ENCODE measurements at places on chromosomes 12 and 14.
A peak's percentile ranks its signal among the peaks of the same experiment; 100 is the strongest.

GRCh38 chr14:102390064-102390855 lies 27.5 kb downstream of the TECPR2 start:
- no peak for DNase-seq

DNA sequence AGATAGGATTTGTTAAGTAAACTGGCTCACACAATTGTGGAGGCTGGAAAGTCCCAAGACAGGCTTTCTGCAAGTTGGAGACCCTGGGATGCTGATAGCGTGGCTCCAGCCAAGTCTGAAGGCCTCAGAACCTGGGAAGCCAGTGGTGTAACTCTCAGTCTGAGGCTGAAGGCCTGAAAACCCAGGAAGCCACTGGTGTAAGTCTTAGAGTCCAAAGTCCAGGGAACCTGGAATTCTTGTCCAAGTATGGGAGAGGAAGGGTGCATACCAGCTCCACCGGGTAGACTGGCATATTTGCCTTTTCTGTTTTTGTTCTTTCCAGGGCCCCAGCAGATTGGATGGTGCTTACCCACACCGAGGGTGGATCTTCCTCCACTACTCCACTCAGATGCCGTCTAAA lies 18.1 kb downstream of the GMFB start:
- DNase-seq, result no peak

DNA sequence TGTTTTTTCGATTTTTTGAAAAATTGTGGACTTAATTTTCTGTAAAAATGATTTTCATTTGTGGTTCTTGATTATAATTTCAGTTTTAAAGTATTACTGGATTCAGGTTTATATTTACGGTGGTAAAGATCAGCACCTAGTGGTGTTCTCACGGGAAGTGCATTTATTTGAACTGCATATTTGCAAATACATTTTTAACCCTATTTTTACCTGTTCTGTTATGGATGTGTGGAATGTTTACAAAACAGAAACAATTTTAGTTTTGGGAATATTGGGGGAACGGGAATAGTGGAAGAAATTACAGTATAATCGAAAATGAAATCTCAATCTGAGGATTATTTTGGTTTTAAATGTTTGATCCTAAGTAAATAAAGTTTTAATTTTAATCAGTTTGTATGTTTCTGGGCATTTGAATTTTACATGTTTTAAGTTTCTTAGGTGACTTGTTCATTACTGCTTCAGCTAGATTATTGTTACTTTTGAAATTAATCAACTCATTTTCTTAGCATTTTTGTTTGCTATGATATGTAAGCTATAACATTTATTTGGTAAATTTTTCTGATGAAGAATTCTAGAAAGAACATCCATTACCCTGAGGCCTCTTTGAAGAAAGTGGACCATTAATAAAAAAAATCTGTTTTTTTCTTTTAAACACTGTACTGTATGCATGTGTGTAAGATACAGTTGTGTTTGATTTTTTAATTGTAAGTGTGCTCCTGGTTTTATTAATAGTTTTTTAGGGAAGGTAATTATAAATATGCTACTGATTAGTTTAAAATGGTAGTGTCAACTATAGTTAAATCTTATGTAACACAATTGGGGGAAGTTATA lies 942 bp downstream of the ATF7IP start:
- peak; percentile 16 for DNase-seq

DNA sequence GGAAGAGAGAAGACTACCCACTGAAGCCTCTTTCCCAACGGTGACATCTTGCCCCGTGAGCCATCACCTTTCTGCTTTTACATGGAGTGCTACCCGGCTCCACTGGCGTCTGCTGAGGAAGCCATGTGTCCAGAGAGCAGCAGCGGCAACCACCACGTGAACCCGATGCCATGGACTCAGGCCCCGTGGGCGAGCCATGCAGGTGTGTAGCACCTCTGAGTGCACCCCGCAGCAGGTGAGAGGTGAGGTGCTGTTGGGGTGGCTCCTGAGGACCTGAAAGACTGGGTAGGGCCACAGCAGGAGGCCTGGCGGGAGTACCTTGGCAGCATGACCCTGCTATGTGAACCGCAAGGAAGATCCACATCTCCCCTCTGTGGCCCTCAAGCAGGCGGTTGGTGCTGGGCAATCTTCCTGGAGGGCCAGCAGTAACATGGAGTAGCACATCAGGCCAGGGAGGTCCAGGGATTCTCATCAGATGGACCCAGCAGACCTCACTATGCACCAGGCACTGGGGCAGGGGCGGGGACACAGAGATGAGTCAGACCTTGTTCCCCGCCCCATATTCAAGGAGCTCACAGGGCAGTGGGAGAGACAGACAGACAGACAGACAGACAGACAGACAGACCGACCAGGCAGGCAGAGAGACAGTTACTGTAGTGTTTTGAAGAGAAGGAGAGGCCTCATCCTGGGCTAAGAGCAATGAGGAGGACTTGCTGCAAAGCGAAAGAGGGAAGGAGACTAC lies 129.6 kb downstream of the PAPOLA start:
- DNase-seq, result no peak

GRCh38 chr12:112325622-112326207 lies 56.5 kb downstream of the HECTD4 start:
- DNase-seq, result no peak

DNA sequence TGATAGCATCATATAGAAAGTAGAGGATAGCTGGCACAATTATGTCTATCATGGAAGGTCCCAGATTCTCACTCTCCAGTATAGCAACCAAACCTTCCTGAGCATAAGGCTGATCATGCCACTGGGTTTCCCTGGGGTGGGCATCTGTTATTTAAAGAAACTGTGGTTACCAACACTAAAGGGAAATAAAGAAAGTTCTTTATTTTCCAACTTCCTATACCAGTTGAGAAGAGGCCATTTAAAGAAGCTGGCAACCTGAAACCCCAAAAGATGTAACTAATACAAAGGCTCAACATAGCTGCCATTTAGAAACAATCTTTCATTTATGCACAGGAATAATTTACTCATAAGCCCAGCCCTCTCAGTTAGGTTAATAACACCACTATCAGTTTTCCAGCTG lies 3.1 kb downstream of the BCAT1 start:
- DNase-seq, result no peak

GRCh38 chr14:84254290-84254689 lies 1275.7 kb upstream of the FLRT2 start:
- no peak for DNase-seq

- no peak for DNase-seq
These were observed 121.5 kb downstream of the STXBP6 start for GRCh38 chr14:24928386-24928900.

DNA sequence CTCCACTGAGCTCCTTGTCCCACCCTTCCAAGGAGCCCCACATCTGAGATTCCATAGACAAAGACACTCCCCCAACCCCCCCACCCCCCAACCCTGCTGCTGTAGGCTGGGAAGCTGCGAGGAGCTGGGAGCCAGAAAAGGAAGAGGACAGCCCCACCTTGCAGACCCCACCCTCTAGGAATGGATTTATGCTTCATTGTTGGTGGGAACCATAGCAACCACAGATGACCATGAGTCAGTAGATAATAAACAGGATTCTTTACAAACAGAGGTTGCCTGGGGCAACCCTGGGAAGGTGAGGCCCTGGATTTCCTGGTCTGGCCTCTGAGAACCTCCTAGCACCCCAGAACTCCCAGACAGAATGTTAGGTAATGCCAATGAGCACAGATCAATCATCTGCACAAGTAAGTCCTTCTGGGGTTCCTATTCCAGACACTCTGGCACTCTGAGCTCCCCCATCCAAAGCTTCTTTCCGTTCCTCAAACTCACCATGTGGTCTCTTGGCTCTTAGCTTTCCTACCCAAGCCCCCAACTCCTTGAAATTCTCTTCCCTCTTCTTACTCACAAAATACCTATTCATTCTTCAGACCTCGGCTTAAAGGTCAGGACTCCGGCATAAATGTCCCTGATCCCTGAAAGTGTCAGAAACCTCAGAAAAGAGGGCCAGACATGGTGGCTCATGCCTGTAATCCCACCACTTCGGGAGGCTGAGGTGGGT lies 15.2 kb upstream of the PLEKHG6 start:
- DNase-seq, result no peak

DNA sequence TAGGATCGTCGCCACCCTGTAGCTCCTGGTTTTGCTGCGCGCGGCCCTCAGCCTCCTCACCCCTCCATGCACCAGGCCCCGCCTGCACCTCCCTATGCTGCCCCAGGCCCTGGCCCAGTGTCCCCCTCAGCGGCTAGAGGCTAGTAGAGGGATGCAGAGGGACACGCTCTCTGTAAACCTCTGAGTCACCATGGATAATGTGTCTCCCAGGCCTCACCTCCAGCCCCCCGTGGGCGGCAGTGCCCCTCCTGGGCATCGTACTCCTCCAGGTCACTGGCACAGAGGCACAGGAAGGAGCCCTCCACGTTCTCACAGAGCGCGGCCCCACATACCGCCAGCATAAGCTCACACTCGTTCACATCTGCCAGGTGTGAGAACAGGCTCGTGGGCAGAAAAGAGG lies 12.3 kb downstream of the ISCA2 start:
- DNase-seq, result no peak

DNA sequence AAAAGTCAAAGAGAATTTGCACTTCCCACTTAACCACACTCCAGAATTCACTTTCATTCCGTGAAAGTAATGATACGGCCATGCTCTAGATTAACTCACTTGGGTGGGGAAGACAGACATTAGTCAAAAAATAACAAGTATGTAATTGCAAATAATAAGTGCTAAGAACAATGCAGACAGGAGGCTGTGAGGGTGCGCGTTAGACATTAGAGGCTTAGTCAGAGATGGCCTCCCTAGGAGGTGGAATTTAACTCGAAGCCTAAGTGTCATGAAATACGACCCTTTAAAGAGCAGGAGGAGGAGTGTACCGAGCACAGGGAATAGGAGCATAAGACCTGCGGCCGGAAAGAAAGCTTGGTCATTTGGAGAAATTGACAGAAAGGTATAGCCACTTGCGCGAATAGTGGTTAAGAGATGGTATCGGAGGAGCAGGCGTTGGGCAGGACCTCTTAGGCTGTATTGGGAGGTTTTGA lies 628 bp downstream of the SNRPF start:
- DNase-seq, result no peak

GRCh38 chr14:33716921-33717320 lies 234.0 kb downstream of the EGLN3 start:
- no peak for DNase-seq

GRCh38 chr12:102745971-102746600 lies 171.0 kb downstream of the PAH start:
- DNase-seq, result no peak

GRCh38 chr12:3049176-3049575 lies 28.0 kb upstream of the TSPAN9 start:
- DNase-seq, result no peak

DNA sequence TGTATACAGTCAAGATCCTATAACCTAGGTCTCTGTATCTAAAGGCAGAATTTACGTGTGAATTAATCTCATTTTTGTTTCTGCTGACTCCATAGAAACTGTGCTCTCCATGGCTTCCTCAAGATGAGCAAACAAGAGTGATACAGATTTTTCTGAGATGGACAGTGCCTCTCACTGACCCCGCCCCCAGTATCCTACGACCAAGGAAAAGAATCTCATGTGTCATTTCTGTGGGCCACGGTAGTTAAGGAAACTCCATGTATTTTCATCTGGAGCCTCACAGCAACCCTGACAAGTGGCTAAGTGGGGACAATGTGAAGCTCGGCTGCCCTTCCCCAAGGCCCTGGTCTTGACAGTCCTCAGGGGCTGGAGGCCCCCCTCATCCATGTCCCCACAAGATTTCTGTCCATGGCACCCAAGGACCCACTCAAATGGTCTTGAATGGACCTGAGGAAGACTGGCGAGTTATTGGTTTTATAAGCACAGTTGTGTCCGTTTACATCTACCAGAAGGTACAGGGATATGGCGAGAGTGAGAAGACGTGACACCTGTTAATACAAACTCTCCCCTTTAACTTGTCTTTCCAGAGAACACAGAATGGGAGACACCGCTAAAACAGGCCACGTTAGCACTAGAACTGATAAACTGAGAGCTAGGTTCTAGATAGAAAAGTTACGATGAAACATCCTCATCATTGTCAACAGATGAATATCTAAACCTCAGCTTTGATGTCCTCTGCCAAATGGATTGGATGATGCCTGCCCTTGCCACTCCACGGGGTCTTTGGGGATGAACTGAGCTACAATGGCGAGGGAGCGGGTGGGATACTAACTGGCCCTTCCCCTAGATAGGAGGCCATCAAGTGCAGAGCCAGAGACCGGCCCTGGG lies 108.4 kb upstream of the EGLN3 start:
- no peak for DNase-seq

GRCh38 chr12:51819736-51820525 lies 28.6 kb downstream of the FIGNL2 start:
- no peak for DNase-seq

- no peak for DNase-seq
These were observed 55.5 kb upstream of the ESRRB start for GRCh38 chr14:76320486-76320885.

DNA sequence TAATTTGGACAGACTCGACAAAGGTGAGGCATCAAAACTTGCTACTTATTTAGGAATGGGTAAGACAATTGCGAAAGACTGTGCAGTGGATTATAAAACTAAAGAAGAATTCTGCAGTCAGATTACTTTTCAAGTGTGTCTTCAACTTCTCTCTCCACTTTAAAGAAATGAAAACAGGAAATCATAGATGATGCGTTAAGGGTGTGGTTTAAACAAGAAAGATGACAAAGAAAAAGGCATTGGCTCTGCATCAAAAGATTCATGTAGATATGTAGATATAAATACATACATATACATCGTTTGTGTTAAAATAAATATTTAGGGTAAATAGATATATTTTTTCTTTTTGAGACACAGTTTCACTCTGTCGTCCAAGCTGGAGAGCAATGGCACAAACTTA lies 74.6 kb upstream of the PARP11 start:
- no peak for DNase-seq

- DNase-seq, result no peak
These were observed 38.0 kb upstream of the FKBP4 start for GRCh38 chr12:2756756-2757155.

GRCh38 chr12:13981296-13981962 lies at the start of gene GRIN2B:
TSS of gene GRIN2B (minus strand) at chr12:13981602. CDS start at chr12:13866208, 115,394 bp downstream.
- no peak for DNase-seq

DNA sequence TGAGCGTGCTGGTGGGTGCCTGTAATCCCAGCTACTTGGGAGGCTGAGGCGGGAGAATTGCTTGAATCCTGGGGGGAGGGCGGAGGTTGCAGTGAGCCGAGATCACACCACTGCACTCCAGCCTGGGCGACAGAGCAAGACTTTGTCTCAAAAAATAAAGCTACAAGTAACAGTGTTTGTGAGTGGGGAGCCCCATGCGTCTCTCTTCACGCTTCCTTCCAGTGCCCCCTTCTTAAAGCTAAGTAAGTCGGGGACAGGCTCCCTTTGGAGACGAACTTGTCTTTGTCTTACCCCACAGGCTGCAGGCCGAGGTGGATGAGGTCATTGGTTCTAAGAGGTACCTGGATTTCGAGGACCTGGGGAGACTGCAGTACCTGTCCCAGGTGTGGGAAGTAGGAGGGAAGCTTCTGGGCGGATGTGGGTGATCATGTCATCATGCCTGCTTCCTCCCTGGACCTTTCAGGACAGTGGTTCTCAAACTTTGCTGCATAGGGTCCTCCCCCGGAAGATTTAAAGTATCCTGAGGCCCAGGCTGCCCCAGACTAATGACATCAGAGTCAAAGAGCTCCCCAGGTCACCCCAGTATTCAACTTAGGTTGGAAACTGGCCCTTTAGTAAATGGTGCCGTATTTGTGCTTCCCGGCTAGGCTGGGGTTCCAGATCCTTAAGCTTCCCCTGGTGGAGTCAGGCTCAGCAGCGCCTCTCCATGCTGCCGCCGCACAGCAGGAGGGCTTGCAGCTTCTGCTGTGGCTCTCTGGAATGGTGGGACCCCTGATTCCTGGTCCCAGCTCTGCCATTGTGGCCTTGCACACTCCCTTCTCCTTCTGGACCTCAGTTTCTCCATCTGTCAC lies 37.1 kb downstream of the CYP46A1 start:
- DNase-seq, result no peak

All from NCI-H460 (cell line).